NCI-H2081 treated with DMSO at 0.1 percent for 48 hours (cell line): ENCODE measurements at places on chromosomes 12 and 14.

GRCh38 chr14:68219407-68219806 is 399.8 kb downstream of the RAD51B start:
- DNase-seq, result no peak

- no peak for DNase-seq
These were observed 3.5 kb downstream of the AICDA start for GRCh38 chr12:8609061-8609570.

- DNase-seq, result no peak
These were observed 409.0 kb downstream of the DAD1 start for GRCh38 chr14:22180045-22180444.

GRCh38 chr12:124898200-124898922 is 16.1 kb downstream of the UBC start:
- DNase-seq, result peak; percentile 18

DNA sequence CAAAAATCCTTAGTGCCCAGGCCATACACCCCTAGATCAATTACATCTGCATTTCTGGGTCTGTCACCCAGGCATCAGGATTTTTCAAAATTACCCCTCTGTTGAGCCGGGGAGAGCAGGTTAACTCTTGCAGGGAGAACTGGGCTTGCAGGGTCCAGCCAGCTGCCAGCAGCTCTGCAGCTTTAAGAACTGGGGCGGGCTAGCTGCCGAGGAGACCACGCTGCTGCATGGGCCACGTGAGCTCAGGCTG is at the start of gene DGLUCY:
DGLUCY (plus strand) TSS at position 245 of the 250 bp plus-strand sequence. CDS start 46,222 bp downstream, outside the sequence.
- no peak for DNase-seq

DNA sequence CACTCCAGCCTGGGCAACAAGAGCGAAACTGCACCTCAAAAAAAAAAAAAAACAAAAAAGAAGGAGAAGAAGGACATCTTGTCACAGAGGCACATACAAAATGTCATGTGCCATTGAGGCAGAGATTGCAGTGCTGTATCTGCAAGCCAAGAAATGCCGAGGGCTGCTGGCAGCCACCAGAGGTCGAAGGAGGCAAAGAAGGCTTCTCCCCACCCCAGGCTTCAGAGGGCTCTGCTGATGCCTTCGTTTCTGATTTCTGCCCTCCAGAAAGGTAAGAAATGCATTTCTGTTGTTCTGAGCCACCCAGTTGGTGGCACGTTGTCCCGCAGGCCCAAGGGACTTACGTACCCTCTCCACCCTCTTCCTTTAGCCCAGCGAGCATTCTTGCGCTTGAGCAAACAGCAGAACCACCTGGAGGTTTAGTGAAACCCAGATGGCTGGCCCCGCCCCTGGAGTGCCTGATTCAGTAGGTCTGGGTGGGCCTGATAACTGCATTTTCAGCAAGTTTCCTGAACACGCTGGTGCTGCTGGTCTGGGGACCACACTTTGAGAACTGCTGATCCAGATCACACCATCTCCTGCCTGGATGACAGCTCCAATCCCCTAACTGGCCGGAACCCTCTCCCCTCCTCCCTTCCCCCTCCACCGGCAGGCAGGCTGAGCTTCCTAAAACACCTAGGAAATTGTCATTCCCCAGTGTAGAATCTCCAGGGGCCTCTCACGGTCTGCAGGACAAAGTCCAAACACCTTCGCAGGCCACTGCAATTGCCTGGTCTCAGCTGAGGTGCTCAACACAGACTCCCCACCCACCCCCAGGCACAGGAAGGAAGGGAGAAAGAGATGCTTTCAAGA is 21.1 kb upstream of the SCARB1 start:
- DNase-seq, result no peak

- DNase-seq, result no peak
These were observed 70.7 kb downstream of the NOVA1 start for GRCh38 chr14:26527095-26527494.

- DNase-seq, result no peak
These were observed 3.7 kb downstream of the ZBTB1 start for GRCh38 chr14:64508215-64508776.

- DNase-seq, result no peak
These were observed 23.8 kb downstream of the PXN start for GRCh38 chr12:120241561-120242274.

- no peak for DNase-seq
These were observed 21.1 kb downstream of the EVL start for GRCh38 chr14:100086361-100086760.

GRCh38 chr14:39015360-39015961 is 87.6 kb downstream of the SEC23A start:
- peak; percentile 35 for DNase-seq

- no peak for DNase-seq
These were observed 17.9 kb downstream of the SPRING1 start for GRCh38 chr12:116719731-116720528.

- no peak for DNase-seq
These were observed 260.5 kb downstream of the C12orf50 start for GRCh38 chr12:87768501-87769287.

DNA sequence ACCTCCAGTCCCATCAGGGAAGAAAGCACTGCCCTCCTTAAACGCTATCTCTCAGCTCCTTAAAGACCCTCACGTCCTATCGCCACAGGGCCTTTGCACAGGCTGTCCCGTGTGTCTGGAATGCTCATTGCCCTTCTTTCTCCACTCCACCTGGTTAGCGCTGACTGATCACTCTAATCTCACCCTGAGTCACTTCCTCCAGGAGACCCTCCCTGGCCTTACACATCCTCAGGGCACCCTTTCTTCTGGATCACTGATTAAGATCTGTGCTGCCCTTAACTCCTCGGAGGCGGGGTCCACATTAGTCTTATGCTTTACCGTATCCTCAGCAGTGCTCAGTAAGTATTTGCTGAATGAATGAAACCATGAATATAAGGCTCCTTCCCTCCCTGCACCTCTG is 94.7 kb downstream of the SYNE3 start:
- no peak for DNase-seq

GRCh38 chr14:76235628-76236027 is 83.9 kb downstream of the GPATCH2L start:
- DNase-seq, result no peak

DNA sequence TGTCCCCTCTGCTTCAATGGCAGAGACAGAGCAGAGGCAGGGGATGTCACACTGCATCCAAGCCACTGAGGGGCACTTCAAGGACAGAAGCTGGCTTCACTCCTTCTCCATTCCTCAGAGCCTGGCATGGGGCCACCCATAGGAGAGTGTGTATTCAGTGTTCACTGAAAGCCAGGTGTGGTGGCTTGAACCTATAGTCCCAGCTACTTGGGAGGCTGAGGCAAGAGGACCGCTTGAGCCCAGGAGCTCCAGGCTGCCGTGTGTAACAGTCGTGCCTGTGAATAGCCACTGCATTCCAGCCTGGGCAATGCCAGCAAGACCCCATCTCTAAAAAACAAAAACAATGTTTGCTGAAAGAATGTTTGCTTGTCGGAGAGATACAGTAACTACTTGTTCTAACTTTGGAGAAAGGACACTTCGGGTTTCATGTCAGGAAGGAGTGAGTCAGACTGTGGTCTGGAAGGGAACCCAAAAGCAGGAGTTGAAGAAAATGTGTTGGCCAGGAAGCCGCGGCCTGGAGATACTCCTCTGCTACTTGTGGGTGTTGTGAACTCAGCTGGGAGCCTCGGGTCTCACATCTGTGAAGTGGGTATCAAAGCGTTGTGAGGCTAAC is 43.4 kb downstream of the ELK3 start:
- no peak for DNase-seq

GRCh38 chr12:125164541-125164940 is 99.3 kb downstream of the AACS start:
- DNase-seq, result no peak

DNA sequence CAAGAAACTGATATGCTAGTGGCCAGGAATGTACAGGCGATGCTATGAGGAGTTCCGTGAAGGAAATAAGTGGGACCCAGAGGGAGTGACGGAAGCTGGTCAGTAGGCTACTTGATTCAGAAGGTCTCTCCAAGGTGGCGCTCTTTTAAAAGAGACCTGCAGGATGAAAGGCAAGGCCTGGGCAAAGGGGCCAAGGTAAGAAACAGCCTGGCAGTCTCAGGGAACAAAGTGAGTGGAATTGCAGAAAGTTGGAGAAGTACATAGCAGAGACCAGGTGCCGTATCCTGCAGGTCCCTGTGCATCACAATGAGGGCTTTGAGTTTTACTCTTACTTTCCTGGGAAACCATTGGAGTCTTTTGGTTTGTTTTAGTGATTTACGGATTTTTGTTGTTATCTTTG is 905.6 kb downstream of the BCL11B start:
- no peak for DNase-seq

DNA sequence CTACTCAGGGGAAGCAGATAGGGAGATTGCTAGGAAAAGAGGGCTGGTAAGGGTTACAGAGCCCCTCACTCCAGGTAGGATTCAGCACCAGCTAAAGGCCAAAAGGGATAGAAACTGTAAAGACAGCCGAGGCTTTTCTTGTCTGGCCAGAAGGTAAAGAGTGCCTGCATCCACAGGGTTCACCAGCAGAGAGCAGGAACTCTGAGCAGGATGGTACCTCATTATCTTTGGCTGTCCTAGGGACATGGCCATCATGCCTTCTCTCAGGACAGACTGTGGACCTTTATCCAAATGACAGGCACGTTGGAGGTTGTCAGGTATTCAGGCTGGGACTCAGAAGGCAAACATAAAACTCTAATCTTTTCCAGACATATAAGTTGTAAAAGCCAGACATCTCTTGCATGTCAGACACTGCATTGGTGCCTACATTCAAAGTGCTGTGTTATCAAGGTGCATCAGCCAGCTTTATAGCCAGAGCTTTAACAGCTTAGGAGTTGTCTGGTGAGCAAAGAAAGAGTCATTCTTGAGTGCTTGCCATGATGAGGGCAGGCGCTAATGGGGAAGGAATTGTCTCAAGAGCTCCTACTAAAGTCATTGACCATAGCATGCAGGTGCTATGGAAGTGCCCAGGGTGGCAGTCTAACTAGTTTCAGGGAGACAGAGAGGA is 89.5 kb downstream of the PELI2 start:
- no peak for DNase-seq

DNA sequence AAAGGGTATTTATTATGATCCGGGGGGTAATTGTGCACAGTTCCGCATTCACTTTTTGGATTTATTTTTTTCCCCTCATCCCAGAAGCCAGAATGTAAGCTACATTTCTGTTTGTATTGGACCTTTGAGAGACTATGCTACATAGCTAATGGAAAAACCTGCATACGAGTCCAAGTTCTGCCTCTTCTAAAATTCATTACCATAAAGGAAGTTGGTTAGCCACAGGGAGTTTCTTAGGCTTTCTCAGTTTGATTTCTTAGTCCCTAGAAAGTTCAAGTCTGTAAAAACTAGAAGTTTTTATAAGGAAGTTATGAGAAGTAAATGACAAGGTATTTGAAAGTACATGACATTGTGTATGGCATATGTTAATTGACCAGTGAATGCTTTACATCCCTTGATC is 138.7 kb downstream of the PDE3A start:
- DNase-seq, result no peak

- DNase-seq, result no peak
These were observed 3.5 kb downstream of the RAP1B start for GRCh38 chr12:68614105-68614679.

GRCh38 chr14:89443042-89443629 is 26.1 kb upstream of the FOXN3 start:
- no peak for DNase-seq

DNA sequence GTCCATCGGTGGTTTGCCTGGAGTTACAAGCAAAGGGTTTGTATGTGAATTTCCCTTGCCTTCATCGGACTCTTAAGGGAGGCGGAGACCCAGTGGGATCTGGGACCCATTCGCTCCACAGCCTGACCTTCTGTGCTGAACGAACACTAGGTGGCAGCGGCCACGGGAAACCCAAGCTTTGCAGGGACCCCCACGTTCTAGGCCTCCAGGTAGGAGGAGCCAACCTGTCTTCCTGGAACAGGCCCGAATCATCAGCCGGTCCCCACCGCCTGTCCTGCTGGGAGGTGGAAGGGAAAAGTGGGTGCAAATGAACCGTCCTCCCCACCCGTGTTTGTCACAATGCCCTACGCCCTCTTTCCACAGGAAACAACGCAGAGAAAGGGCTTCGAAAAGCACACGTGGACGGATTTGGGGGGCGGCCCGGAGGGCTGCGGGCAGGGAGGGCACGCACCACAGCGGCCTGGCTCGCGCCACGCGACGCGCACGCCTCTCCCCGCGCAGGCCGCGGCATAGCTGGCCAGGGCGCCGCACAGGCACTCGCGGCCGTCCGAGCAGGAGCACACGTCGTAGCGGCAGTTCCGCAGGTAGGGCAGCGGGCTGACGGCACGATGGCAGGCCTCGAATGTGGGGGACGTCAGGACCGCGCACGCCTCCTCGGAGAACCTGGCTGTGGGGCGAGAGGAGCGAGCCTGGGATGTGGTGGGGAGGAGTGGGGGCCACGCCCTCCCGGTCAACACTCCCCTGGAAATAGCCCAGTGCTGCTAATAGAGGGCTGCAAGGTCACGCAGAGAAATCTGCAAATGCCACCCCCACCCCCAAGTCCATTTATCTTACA is 67.8 kb downstream of the VWF start:
- DNase-seq, result no peak

DNA sequence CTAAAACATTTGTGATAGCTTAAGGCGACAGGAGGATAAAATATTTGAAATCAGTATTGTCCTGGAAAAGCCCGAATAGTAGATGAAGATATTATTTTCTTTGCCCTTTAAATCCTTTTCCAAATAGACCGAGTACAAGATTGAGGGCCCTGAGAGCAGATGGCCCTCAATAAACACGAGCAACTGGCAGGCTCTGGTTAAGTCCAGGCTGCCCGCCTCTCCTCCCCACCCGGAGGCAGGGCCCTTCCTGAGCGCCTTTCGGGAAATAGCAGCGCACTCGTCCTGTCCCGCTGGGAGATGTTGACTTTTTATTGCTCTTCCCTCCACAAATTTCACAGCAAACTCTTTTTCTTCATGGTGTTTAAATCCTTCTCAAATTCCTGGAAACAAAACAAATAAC is 50.8 kb upstream of the MAX start:
- no peak for DNase-seq

DNA sequence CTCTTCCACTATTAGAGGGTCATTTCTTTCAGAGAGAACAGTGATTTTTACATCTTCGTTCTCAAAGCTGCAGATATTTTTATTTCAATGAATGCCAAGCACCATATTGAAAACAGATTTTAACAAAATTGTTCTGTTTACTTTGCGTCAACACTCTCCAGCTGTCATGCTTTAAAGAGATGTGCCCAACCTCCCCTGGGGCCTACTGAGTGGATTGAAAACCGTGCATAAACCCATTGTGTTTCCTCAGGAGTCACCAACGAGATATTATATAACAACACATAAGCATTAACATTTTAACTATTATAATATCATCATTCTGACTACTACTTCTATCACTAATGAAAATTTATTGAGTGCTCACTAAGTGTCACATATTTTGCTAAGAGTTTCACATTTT is 81.6 kb downstream of the MYF5 start:
- no peak for DNase-seq

GRCh38 chr12:99920353-99920960 is 64.3 kb downstream of the ANKS1B start:
- DNase-seq, result no peak

- no peak for DNase-seq
These were observed 991.4 kb downstream of the NRXN3 start for GRCh38 chr14:79161571-79161970.
